ENCODE measurements at places on chromosomes 2 and 18.

DNA sequence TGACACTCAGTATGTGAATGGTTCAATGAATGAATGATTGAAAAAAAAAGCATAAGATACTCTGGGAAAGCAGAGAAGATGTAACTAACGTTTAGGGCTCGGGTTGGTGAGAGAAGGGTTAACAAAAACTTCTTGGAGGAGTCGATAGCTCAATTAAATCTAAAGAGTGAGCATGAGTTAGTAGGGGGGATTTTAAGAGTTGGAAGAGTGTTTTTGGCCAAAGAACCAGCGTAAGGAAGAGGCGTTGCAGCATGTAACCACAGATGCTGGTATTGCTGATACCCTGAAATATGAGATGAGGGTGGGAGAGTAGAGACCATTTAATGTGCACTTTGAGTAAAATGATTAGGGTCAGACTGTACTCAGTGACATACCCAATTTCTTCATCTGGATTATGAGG lies 14.5 kb downstream of the ARHGAP28 start:
- no peak for DNase-seq

DNA sequence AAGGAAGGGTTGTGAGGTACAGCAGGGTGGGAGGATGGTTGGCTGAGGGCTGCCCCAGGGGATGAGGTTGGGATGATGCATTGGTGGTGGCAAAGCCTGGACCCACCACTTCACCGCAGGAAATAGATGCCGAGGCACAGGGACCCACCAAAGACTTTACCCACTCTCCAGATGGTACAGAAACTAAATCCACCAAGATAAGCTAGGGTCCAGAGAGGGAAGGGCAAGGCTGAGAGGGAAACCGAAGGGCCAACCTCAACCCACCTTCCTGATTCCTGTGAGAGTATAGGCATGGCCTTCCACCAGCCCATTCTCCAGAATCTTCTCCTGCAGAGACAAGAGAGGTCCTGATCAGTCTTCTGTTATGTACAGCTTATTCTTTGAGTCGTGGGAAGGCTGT lies 18.1 kb downstream of the CAPN14 start:
- DNase-seq, result no peak

GRCh38 chr2:11822746-11823451 lies 76.5 kb downstream of the LPIN1 start:
- DNase-seq, result no peak

DNA sequence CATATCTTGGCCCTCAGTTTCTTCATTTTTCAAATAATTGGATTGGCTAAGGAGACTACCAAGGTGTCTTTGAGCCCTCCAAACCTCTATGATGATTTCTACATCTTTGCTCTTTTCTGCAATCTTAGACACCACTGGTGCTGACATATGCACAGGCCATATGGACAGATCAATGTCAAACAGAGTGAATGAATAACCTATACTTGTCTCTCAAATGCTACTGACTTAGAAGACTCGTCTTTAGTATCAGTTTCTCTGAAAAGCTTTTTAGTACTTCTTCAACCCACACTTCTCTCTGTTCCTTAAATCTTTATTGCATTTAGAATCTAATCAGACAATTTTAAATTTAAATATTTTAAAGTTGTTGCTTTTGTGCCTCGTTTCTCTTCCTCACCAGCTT lies 258.2 kb downstream of the LTBP1 start:
- DNase-seq, result no peak

GRCh38 chr2:101251844-101252407 lies 760 bp upstream of the CNOT11 start:
- peak; percentile 72 for DNase-seq

DNA sequence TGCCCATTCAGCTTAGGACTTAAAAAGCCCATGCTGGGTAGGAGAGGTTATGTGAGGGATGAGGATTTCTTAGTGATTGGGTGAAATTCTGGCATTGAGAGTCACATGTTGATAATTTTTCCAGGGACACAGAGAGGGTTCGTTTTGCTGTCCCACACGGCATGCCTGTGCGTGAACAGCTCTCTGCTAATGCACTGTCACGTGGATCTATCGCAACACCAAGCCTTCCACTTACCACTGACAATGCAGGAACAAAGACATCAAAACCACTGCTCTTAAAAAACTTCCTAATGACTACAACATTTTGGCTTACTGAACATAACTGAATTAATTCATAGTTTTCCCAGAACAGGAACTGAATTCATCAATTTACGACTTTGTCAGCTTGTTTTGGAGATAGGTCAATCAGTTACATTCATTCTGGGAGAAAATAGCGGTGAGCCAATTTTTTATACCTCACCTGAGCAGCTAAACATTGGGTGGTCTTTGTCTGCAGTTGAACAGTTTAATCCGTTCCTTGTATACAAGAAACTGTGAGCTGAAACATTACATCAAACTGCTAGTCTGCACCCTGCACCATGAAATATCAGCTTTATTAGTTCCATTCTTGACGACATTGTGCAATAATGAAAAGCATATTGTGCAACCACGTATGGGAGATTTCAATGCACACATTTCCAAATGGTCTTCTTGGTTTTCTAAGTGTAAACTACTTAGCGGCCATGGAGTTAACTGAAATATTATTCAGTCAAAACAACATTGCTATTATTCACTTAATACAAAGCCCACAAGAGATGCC lies 127.1 kb downstream of the LPIN1 start:
- DNase-seq, result no peak

GRCh38 chr2:36965751-36966369 lies 476 bp downstream of the STRN start:
- peak; percentile 67 for DNase-seq

- DNase-seq, result no peak
These were observed 8.0 kb downstream of the AGXT start for GRCh38 chr2:240876475-240877251.

- no peak for DNase-seq
These were observed 112.3 kb downstream of the FHOD3 start for GRCh38 chr18:36409779-36410178.

GRCh38 chr2:77567723-77568122 lies 45.5 kb upstream of the LRRTM4 start:
- DNase-seq, result no peak

DNA sequence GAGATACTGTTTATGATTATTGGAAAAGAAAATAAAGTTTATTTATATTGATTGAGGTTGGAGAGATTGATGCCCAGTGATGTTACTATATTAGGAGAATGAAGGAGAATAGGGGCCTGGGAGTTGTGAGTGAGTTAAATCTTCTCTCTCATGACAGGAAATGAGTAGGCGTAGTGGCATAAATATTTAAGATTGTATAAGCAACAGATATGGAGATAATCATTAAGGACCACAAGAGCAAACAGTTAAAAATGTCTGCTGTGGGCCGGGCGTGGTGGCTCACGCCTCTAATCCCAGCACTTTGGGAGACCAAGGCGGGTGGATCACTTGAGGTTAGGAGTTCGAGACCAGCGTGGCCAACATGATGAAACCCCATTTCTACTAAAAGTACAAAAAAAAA lies 62.7 kb downstream of the PTRHD1 start:
- no peak for DNase-seq
